CD4-positive, alpha-beta T cell treated with Interleukin-17A for 4 hours (primary cell): ENCODE measurements at places on chromosomes 2 and 18.

- no peak for DNase-seq
These were observed 54.1 kb upstream of the GREB1L start for GRCh38 chr18:21187886-21188285.

DNA sequence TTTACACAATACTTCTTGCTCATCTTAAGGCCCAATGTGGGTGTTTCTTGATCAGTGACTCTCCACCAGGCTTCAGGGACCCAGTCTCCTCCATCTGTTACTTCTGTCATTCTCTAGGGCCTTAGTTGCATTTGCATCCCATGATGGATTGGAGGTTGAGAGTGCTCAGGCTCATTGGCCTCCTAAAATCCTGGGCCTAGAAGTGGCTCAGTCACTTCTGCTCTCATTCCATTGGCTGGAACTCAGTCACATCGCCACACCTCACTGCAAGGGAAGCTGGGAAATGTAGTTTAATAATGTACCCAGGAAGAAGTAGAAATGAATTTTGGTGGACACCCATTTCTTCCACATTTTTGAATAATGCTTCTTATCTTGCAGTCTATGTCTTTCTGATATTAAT lies 223.5 kb downstream of the HRH4 start:
- DNase-seq = no peak

GRCh38 chr18:8962855-8963635 lies 139.5 kb upstream of the NDUFV2 start:
- DNase-seq = no peak

DNA sequence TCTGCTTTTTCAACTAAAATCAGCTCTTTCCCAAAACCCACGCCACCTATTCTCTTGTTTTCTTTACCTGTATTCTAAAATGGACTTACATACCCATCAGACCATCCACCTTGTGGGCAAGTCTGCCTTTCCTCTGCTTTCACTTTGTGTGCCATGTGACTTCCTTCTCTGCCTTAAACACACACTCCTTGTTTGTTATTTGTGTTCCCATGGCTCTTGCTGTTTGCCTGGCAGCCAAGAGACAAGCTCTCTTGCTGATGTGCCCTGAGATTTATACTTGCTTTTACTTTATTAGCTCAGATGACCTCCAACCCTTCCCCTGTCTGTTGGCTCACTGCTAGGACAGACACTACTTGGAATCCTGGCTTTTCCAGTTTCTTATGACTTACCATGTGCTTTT lies 309.7 kb upstream of the LRRTM4 start:
- DNase-seq = no peak

DNA sequence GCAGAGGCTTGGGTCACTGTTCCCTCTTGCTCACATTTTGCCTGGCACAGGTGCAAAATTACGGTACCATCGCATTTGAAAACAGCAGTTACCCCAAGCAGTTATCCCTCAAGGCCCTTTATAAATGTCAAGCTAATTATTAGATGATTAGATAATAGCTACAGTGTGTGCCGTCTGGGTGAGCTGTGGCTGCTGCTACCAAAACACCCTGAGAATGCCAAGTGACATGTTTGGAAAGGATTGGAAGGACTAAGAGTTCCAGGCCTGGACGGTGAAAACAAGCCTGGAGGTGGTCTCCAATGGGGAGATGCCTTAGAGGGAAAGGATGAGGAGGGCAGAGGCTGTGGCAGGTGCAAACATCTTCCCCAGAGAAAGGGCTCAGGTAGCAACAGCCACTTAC lies 120.6 kb downstream of the CAPN13 start:
- DNase-seq = no peak

- DNase-seq = no peak
These were observed 79.3 kb upstream of the ITPRID2 start for GRCh38 chr2:181812106-181812743.
